ENCODE measurements at places on chromosomes 6 and 20.

- DNase-seq: no peak
Observed at GRCh38 chr6:87669051-87669450, 33.0 kb downstream of the AKIRIN2 start.

GRCh38 chr6:28117386-28118050 is 6.9 kb upstream of the ZSCAN16 start:
- DNase-seq: no peak

- DNase-seq: no peak
Observed at GRCh38 chr20:63915471-63915870, 20.5 kb downstream of the DNAJC5 start.

DNA sequence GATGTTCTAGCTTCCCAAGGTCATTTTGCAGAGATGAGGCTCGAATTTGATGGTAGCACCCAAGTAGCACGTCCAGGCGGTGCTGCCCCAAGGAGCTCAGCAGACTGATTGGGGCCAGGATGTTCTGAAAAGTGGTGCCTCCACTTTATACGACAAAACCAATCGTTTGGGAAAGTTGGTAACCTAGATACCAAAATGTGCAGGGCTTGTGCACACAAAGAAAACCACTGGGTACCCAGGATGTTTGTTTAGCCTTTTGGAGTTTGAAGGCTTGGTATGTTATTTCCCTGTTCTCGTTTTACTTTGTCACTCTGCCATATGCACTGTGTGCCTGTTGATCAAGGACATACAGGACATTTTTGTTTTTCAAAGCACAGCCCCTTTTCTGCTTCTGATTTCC is 40.7 kb upstream of the PBOV1 start:
- no peak for DNase-seq

GRCh38 chr6:148867862-148868261 is 121.0 kb downstream of the UST start:
- DNase-seq: no peak

GRCh38 chr20:3990716-3991115 is 24.6 kb downstream of the RNF24 start:
- DNase-seq: no peak

DNA sequence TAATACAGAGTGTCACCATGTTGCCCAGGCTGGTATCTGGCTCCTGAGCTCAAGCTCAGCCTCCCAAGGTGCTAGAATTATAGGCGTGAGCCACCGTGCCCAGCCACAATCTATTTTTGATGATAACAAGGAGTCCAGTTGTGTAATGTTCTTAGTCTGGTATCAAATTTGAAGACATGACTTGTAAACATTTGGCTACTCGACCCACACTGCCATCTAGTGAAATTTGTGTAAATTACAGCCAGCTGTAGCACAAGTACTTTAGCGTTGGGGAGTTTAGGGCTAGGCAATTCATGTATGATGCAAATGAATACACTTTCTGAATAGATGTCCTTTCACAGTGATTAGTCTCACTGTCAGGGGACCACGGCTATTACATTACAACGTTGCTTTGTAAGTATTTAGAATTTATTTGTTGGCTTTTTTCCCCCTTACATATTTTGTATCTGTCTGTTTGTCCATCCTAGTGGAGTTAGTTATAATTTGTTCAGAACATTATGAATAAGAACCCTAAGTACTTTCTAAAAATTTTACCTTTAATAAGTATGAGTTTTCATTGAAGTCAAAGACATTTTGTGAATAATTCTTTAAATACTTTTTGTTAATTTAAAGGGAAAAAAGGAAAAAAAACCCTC is 139.7 kb downstream of the PRDM13 start:
- peak; percentile 56 for DNase-seq

- no peak for DNase-seq
Observed at GRCh38 chr6:20805021-20805420, 270.8 kb downstream of the CDKAL1 start.

DNA sequence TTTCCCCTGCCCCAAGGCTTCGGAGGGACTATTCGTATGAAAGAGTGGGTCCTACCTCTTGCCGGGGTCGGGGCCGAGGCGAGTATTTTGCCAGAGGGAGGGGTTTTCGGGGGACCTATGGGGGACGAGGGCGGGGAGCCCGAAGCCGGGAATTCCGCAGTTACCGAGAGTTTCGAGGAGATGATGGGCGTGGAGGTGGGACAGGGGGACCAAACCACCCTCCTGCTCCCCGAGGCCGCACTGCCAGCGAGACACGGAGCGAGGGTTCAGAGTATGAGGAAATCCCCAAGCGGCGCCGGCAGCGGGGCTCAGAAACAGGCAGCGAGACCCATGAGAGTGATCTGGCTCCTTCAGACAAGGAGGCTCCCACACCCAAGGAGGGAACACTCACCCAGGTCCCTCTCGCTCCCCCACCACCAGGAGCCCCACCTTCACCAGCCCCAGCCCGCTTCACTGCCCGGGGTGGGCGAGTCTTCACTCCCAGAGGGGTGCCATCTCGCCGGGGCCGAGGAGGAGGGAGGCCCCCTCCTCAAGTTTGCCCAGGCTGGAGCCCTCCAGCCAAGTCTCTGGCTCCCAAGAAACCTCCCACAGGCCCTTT is 11.3 kb downstream of the PRRC2A start:
- no peak for DNase-seq

DNA sequence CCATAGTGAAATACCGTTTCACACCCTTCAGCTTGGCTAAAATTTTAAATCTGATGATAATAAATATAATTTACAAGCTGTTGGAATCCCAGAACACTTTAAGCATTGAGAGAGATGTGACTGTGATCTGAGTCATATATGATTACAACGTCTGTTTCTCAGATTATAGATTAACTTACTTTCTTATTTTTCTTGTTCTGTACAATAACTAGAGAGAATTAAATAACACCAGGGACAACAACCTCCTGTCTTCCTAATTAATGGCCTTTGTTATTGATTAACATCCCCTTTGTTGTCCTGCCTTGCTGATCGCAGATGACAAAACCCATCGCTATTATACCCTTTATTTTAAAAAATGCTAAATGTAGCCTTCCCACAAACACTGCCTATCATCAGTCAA is 87.8 kb upstream of the EZR start:
- DNase-seq: no peak

DNA sequence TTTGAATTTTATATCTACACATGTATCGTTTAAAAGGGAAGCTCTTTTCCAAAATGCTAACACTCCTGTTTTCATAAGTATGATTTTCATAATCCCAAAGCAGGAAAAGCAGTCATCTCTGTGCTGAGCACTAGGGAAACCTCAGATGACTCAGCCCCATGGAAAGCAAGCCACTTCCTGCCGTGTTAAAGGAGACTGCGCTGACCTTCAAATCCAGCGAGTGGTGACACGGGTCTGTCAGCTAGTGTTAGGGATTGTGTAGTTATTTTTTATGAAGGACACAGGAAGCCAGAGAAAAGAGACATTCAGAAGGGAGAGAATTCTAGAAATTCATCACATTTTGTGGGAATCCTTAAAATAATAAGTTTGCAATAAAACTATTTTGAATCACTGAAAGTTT is 57.0 kb upstream of the CD93 start:
- no peak for DNase-seq

DNA sequence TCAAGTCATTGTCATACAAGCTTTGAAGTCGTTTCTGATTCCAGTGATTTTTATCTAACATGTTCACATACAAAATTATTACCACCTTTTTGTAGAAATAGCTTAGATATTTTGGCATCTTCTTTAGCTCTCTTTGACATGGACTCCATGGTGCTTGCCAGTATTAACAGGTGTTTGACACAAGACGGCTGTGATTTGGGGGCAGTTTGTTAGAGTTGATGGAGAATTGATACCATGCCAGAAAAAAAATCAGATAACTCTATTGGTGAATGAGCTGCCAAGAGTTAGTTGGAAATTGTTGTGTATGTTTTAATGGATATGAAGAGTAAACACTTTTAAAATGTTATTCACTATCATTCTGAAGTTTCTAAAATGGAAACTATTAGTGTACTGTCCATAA is 146.6 kb upstream of the LAMP5 start:
- DNase-seq: no peak

- DNase-seq: no peak
Observed at GRCh38 chr6:31659649-31660380, 763 bp downstream of the C6orf47 start.

- no peak for DNase-seq
Observed at GRCh38 chr20:20060234-20060998, 8.1 kb downstream of the CFAP61 start.

GRCh38 chr6:15989397-15989796 is 139.5 kb upstream of the MYLIP start:
- no peak for DNase-seq

DNA sequence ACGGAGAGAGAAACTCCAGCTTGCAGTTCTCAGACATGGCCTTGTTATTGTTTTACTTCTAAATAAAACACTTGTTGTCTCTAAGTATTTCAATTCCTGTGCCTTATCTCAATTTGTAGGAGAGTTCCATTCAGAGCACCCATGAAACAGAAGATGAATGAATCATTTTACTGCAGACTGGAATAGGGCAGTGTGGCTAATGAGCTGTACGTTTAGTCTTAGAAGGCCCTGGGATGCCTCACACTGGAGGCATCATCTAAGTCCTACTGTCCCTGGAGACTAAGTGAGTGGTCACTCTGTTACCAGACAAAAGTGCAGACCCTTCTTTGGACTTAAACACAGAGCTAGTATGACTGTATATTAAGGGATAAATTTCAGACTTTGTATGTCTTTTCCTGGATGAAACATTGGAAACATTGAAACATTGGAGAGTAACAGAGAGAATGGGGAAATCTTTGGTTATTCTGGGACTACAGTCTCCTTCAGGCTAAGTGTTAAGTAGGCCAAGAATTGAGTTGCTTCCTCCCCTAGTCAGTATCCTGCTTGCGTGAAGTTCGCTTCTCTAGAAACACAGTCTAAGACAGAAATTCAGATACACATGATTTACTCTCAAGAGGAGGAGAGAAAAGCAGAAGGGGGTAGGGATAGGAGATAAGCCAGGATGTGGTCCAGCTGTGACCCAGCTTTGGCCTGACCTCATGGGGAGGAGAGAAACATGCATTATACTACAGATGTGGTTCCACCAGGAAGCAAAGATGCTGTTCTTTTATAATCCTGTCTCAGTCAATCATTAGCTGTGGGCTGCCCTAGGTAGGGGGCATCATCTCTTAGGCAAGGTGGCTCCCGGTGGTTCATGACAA is 167.4 kb upstream of the BMP2 start:
- no peak for DNase-seq

DNA sequence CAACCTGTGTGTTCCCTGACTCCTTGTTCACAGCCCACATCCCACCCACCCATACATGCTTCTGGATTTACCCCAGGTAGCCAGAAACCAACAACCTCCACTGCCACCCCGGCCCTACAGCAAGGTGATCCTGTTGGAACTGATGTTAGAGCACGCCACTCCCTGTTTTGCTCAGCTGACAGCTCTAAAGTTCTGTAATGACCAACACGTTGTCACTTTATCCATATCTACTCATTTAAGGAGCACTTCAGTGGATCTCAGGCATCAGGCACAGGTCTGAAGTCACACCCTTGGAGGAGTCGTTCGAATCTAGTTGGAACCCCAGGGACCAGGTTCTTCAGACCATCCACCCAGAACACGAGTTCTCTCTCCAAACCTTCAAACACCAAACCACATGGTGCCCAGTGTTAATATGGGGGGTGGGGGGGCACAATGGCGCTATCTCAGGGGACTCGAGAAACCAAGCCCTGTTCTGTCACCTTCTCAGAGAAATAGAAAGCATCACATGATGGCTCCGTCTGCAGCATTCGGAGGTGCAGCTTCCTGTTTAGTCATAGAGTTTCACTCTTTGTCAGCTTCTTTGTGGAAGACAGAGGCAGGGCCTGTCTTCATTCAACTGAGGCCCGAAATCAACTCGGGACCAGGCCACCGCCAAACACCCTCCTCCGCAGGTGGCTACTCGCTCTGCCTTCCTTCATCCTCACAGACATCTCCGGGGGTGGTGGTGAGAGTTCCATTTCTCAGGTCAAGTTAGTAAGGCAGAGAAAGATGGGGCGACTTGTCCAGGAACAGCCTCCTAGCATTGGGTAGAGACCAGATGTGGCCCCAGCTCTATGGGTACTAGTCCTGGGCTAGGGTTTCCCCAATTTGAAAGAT is 142.2 kb downstream of the NFATC2 start:
- DNase-seq: no peak

DNA sequence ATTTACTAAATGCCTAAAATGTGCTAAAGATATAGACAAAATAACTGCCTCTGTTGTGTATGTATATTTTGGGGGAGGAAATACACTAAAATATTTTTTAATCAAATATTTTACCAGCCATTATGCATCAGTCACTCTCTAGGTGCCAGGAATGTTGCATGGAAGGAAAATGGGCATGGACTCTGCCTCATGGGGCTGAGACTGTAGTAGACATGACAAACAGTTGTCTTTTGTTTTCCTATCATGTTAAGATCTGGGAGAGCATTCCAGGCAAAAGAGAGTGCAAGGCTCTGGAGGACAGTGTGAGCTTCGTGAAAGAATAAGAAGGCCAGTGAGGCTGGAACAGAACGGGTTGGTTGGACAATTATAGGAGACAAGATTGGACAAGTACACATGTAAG is 26.5 kb downstream of the HLA-DOB start:
- DNase-seq: no peak

GRCh38 chr20:16189371-16189770 is 383.9 kb downstream of the KIF16B start:
- DNase-seq: no peak

DNA sequence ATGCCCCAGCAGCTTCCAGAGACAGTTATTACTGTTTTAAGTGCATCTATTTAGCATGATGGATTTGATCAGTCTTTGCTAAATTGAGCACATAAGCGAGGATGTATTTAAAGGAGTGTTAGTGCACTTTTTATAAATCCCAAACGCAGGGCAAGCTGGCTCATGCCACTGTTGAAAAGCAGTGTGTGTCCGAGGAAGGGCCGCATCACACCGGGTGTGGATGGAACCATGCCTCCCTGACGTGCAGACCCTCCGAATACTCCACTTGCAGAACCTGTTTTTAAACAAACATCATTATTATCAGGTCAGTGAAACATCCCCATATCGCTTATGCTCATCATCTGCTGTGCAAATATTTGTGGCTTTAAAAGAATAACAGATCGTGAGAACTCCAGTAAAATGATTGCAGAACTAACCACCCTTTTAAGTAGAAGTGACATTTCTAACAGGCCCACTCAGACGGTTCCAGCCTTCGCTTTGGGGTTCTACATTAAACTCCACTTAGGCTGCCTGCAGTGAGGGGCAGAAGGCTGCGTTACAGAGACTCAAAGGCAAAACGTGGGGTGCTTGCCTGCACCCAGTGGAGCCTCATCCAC is 190.1 kb downstream of the CDH4 start:
- no peak for DNase-seq

DNA sequence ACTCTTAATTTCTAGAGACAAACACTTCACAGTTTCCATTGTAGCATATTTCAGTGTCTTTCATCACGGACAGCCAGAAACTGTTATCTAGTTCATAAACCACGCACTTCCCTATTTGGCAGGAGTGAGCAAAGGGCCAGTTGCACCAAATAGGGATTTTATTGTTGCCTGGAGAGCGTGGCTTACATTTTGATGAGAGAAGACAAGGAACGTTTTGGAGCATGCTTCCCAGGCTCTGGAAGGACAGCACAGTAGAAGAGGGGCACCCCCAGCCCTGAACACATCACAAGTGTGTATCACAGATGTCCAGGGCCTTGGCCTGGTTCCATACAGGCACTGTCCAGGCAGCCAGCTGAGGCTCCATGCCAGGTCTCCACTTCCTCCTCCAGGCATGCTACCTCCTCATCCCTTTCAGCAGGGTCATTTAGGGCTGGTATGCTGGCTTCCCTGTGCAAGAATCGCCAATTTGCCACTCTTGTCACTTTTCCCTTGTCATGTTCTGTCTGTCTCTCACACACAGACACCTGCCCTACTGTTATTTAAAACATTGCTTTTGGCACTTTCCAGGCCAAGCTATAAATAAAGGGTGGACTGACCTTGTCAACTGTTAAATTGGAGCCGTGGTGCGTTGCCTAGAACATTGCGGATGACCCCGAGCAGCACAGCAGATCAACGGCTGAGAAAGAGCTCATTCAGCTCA is 235.0 kb upstream of the GMDS start:
- no peak for DNase-seq
